NCI-H2171 (cell line): ENCODE measurements at places on chromosomes 16 and 17.

DNA sequence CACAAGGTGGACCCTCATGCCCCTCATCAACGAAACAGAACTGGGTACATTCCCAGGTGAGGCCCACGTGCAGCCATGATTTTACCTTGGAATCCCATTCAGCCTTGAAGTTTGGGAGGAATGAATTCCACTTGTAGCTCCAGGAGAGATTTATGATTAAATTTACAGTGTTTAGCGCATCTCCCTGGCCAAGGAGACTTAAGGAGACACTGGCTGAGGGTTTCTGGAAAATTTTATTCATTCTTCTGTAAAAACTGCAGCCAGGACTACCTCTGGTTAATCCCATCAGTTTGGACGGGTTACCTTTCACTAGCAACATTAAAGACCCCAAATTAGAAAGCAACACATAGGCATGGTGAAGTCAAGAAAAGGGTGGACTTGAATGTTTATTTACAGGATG, 87.2 kb upstream of the SMURF2 start:
- no peak for DNase-seq

DNA sequence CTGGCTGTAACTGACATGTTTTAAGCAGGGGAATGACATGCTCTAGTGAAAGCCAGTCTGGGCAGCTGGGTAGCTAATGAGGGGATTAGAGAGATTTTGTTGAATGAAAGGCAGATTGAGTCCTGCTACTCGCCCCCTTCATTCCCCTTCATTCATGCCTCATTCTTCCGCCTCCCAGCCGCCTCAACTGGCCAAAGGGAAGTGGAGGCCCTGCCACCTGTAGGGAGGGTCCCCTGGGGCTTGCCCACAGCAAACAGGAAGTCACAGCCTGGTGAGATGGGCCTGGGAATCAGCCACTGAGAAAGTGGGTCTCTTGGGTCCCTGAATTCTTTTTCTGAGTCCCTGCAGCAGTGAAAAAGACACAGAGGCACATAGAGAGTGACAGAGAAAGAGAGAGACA, 1.1 kb upstream of the CD19 start:
- no peak for DNase-seq

GRCh38 chr17:82237746-82238471, 9.1 kb downstream of the SLC16A3 start:
- DNase-seq, result no peak

- no peak for DNase-seq
These were observed 140.7 kb downstream of the KATNIP start for GRCh38 chr16:27690608-27691007.

GRCh38 chr16:85428168-85428898, 184.8 kb upstream of the GSE1 start:
- DNase-seq, result no peak

DNA sequence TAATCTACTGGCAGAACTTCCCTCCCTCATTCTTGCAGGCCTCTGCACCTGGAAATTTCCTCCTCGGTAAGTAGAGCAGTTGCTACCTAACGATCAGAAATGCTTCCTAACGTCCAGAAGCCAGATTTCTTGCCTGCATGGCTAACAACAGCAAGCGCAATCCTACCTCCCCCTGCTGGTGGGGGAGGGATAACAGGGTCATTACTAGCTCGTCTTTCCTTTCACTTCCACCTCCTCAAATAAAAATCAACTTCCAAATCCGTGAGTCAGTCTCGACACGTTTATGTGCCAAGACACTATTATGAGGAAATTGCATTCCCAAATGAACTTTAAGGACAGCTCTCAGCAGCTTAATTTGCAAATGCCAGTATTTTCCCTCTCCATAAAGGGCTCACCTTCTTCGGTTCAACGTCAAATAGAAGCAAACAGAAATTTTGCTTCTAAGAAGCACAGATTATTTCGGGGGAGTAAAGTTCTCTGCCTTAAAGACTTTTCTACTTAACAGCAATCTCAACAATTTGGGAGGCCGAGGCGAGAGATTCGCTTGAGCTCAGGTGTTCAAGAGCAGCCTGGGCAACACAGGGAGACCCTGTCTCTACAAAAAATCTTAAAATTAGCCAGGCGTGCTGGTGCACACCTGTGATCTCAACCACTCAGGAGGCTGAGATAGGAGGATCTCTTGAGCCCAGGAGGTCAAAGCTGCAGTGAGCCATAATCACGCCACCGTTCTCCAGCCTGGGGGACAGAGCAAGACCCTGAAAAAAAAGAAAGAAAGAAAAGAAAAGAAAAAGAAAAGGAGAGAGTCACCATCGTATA, 188.6 kb upstream of the PSMD7 start:
- DNase-seq, result no peak

DNA sequence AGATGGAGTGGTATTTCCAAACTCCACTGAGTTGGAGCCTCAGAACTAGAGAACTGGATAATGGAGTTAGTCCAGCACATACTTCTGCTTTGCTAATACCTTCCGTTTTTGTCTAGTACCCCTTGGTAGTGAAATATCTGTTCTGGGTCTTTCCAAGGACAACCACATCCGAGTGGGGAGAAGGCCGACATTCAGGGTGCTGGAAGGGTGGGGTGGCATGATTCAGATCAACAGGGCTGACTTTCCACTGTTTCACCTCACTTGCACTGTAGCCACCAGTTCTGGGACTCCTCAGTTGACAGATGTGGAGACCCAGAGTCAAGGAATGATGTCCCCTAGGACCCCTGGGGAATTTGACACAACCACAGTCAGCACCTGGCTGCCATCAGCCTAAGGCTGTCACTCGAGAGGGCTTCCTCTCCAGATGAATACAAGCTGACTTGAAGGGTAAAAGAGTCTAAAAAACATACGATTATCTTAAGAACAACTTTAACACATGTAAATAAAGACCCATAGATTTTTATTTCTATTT, 84.8 kb upstream of the HNF1B start:
- DNase-seq, result no peak

GRCh38 chr16:87160234-87160636, 157.0 kb downstream of the C16orf95 start:
- DNase-seq, result no peak

- peak; percentile 60 for DNase-seq
These were observed 23.0 kb downstream of the DUS2 start for GRCh38 chr16:68046106-68046505.

GRCh38 chr17:2723505-2723996, 12.0 kb upstream of the CLUH start:
- no peak for DNase-seq

DNA sequence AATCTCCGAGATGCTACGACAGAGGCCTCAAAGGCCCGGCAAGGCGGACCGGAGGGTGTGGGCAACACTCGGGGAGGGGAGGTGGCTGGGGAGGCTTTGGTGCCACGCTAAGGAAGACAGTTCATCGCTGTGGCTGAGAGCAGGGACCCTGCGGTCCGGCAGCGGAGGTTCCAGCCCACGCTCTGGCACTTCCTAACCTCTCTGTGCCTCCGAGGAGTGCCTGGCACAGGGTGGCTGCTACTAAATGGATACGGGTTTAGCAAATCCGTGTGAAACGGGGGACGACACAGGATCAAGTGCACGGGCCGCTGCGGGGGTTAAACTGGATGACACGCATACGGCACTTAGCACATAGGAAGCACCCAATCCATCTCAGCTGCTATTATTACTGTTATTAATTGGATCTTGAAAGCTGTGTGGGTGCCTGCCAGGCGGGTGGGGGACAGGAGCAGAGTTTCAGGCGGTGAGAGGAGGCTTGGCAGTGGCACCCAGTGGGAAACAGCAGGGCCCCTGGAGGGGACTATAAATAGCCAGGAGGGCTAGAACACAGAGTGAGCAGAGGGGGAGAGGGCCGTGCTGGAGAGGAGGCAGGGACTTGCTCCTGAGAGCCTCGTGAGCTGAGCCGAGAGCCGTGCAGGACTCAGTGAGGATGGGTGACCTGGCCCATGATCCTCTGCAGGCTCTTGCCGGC, 45.0 kb downstream of the ABR start:
- DNase-seq, result no peak

DNA sequence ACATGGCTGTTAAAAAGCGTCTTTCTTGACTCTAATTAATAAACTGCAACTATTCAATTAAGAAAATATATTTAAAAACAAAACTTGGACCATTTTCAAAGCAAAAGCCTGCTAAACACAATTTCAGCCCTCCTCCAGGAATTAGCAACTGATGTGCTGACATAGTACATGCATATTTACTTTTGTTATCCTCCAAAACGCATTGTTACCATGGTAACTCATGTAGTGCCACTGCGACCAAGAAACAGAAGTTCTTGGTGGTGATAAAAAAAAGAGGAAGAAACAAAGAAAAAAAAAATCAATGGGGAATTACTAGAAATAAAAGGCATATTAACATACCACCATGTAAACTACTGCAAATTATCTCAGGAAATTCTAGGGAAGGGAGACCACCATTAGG, 793.4 kb upstream of the CDH8 start:
- no peak for DNase-seq

DNA sequence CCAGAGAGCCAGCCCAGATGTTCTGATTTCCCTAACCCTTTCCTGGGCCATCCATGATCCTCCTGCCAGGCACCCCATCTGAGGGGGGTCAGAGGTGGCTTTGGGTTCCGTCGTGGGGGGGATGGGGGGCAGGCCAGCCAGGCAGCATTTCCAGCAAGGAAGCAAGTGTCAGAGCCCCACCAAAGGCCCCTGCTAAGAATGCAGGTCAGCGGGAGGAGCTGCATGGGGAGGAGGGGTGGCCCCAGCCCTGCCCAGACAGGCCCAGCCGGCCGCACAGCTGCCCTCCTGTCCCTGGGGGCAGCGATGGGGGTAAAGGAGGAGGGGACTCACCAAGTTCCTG, 2.3 kb upstream of the SCRN2 start:
- no peak for DNase-seq

DNA sequence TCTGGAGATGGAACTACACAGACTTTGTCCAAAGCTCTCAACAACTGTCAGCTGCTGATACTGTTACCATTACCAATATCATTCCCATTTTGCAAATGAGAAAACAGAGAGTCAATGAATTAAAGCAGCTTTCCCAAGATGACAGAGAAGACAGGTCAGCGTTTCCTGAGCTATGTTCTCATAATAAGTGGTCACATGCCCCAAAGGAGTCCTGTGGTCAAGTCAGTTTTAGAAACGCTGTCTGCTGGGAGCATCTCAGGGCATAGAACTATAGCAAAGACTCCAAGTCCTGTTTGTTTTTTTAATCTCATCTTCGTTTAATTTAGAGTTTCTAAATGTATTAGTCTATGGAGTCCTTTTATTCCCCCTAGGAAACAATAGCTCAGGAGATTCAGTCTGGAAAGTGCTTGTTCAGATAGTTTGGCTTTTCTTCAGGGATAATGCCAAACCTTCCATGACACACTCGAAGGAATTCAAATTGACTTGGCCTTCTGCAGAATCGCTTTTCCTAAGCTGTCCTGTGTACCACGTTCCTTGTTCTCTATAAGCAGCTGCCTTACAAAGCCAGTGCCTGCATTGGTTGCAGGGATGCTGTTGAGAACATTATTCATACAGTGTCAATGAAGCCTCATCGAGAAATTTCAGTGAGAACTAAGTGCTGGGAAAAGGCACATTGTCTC, 12.1 kb downstream of the CCDC42 start:
- DNase-seq, result no peak

DNA sequence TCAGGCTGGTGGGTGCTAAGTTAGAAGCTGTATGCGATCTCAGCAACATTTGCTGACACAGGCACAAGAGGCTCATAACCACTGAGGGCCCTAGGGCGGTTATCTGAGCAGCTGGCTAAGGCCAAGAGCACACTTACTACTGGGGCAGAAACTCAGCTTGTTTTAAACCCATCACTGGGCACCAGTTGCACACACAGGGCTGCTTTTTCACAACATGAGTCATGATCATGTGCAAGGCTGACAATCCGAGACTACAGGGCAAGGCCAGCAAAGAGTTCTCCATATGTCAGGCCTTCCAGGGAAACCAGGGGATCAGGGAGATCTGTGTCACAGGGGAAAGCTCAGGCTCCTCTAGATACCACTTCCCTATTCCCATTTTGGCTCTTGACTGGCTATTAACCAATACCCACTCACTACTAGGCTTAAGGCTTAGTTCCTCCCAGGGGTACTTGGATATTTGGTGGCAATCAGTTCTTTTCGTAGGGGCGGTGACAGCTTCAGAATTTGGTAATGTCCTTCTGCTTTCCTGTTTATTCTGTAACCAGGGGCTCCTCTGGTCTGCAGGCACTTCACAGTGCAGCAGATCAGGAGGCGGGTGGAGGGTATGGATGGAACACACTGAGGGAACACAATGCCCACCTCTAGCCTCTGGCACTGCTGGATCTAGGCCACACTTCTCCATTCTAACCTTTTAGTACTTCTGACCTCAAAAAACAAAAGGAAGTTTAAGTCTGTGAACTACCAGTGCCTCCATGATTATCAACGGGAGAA, 44.9 kb upstream of the ERN1 start:
- no peak for DNase-seq

GRCh38 chr17:17017343-17018014, 24.8 kb upstream of the MPRIP start:
- no peak for DNase-seq

- DNase-seq, result no peak
These were observed 9.9 kb upstream of the SPPL2C start for GRCh38 chr17:45834471-45835396.
